Upper lobe of right lung (tissue), 1 donor: ENCODE measurements at places on chromosomes 5 and 9.

GRCh38 chr5:106167766-106168165 lies 1503.0 kb downstream of the EFNA5 start:
- no peak for DNase-seq

GRCh38 chr5:121945261-121945660 lies 16.5 kb upstream of the SRFBP1 start:
- no peak for DNase-seq

DNA sequence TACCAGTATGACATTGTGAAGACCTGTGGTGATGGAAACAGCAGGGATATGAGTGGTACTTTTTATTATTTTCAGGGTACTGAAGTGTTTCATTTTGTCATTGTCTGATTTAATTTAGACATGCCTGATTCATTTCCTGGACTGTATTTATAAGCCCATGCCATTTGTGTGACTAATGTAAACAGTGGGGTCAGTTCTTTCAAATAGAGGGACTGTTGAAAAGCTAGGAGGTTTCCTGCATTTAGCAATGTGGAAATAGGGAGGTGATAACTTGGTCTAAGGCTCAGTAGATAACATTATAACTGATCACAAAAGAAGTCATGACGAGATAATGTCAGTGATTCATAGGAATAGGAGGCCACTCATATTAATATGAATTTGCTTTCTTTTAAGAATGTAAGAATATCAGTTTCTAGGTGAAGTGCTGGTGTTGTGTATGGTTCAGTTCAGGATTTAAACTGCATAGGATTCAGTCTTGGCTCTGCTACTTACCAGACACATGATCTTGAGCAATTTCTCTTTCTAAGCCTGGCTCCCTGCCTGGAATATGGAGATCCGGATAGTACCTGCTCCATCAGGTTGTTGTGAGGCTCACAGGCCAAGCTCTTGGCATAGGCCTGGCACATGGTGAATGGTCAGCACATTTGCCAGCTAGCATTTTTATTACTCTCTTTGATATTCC lies 7.5 kb downstream of the RASGRF2 start:
- no peak for DNase-seq

- DNase-seq: no peak
Measured at GRCh38 chr5:107476783-107477182, 194.0 kb downstream of the EFNA5 start.

DNA sequence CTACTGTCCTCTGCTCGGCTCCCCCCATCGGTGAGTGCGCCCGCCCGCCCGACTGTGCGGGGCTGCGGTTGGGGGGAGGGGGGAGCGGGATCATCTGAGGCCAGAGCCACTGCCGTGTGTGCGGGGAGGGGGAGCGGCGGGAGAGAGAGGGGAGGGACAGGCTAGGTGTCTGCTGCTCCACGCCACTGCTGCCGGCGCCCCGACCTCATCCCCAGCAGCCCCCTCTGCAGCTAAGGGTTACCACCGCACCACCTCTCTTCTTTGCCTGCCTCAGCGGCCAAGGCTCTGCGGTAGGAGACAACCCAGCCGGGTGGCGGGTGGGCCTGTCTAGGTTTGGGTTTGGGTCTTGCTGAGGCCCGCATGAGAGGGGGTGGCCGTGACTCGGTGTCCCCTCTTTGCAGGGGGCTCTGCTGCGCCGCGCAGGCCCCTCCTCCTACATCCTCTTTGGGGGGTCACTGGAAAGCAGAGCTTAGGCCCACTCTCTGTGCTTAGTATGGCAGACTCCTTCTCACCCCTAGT lies 670 bp upstream of the PURA start:
- peak; percentile 69 for DNase-seq

DNA sequence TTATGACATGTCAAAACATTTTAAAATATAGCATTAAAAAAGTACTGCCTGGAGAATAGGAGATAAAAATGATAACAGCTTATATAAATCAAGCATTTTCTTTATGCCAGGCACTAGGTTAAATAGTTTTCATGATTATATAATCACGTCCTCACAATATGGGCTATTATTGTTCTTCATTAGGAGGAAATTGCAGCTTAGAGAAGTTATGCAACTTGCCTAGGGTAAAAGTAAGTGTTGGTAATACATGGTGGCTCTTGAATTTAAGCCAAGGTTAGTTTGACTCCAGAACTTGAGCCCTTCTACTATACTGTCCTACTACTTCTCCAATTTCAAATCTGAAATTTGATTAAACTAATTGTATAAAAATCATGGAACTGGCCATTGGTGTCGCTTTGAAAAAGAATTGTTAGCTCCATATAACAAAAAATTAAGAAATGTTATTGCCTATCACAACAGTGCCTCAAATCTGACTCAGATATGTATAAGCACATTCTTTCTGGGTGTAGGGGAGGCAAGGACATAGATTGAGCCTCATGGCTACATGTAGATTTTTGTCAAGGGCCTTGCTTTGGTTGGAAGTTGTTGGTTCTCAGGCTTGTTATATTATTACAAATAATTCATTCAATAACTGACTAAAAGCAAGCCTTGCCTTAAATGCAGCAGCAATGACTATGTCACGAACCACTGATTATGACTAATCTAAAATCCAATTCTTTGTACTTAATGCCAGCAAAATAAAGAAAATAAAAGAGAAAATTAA lies 223.5 kb upstream of the DAB2 start:
- DNase-seq: no peak

- no peak for DNase-seq
Measured at GRCh38 chr5:149317281-149318048, 27.8 kb upstream of the GRPEL2 start.

GRCh38 chr5:145585-146323 lies 45.5 kb upstream of the LRRC14B start:
- no peak for DNase-seq

DNA sequence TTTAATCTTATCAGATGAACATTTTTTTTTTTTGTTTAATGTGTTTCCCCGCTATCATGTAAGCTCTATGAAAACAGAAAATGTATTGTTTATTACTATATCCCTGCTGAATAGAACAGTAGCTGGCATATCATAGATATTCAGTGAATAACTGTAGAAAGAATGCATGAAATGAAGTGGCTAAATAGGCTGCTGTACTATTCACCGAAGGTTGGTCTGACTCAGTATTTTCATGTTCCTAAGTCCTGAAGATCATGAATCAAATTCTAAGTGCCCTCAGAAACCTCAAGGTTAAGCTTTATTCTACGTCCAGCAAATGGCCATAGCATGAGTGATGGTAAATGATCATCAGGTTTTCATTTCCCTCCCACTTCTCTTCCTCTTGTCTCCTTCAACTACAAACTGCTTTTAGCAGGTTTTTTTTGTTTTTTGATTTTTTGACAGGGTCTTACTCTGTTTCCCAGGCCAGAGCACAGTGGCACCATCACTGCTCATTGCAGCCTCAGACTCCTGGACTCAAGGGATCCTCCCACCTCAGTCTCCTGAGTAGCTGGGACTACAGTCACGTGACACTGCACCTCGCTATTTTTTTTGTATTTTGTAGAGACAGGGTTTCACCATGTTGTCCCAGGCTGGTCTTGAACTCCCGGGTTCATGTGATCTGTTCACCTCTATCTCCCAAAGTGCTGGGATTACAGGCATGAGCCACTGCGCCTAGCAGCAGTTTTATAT lies 19.1 kb upstream of the ZFAND5 start:
- DNase-seq: no peak

- no peak for DNase-seq
Measured at GRCh38 chr5:65391591-65391990, 90.1 kb downstream of the ADAMTS6 start.

DNA sequence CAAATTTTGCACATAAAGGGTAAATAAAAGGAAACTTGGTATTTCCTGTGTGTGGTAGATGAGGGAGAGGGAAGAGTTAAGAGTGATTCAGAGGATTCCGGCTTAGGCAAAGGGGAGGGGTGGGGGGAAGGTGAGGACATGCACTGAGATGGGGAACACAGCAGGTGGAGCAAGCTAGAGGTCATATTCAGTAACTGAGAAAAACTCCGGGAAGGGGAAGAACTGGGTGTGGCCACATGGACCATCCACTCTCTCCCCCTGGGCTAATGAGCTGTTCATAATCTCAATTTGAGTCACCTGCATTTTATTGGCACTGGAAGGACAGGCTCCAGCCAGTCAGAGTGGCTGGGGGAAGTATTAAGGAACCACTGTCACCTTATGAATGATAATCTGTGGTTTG lies 45.1 kb upstream of the UGCG start:
- DNase-seq: no peak

GRCh38 chr5:135623186-135623715 lies 44.5 kb upstream of the CXCL14 start:
- DNase-seq: no peak

GRCh38 chr5:6432206-6432605 lies 16.5 kb upstream of the UBE2QL1 start:
- no peak for DNase-seq

- no peak for DNase-seq
Measured at GRCh38 chr5:109668237-109668636, 21.5 kb upstream of the MAN2A1 start.

GRCh38 chr5:110702704-110703103 lies 23.8 kb downstream of the TMEM232 start:
- DNase-seq: no peak

DNA sequence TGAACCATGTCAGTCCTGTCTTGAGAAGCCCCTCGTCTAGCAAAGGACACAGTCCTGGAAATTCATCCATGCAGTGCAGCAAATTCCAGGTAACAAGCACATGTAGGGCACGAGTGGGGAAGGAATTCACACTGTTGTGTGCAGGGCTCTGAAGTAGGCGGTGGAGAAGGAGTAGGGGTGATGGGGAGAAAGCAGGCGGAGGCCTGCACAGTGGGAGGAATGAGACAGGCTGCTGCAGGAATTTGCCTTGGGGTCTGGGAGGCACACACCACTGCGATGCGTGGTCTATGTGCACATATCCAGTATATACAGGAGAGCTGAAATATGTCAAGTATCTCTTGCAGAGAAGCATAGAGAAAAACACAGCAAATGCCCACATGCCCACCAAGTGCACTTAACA lies 249.2 kb upstream of the IRX2 start:
- peak; percentile 7 for DNase-seq

DNA sequence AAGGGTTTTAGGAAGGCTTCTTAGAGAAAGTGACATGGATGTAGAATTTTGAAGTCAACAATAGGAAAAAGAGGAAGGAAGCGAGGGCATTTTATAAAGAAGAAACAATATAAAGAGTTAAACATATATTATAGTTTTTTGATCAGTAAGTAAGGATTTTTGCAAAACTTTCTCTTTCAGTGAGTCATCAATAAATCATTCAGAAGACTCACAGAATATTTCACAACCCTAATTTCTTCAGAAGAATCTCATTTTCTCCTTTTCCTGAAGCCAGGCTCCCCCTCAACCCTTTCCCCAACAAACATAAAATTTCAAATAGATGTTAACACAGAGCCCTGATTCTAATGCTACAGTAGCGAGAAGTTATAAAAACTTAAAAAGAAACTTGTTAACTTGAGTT lies 4.3 kb upstream of the COX7C start:
- DNase-seq: no peak

DNA sequence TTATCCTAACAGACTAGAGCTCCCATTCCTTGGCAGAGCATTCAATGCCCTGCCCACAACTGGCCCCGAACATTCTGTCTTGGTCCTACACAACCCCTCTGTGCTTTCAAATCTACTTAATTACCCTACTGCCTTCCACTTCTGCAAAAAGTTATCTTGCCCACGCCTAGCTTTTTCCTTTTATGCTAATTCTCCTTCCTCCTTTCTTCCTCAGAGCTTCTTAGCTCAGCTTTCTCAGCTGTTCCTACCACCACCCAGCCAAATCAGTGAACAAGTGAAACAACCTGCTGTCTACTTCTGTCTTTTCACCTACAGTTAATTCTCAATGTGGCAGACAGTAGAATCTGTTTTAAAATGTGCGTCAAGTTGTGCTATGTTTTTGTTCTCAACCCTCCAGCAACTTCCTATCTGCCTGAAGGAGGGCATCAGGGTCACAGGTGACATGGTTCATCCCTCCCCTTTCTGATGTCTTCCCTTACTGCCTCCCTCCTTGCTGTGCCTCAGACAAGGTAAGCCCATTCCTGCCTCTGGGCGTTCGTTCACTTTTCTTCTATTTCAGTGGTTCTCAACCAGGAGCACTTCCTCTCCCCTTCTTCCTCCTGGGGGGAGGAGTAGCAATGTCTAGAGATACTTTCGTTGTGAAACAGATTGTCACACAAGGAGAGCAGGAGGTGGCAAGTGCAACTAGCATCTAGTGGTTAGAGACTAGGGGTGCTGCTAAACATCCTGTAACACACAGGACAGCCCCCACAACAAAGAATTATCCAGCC lies 1.3 kb upstream of the REEP5 start:
- DNase-seq: no peak

DNA sequence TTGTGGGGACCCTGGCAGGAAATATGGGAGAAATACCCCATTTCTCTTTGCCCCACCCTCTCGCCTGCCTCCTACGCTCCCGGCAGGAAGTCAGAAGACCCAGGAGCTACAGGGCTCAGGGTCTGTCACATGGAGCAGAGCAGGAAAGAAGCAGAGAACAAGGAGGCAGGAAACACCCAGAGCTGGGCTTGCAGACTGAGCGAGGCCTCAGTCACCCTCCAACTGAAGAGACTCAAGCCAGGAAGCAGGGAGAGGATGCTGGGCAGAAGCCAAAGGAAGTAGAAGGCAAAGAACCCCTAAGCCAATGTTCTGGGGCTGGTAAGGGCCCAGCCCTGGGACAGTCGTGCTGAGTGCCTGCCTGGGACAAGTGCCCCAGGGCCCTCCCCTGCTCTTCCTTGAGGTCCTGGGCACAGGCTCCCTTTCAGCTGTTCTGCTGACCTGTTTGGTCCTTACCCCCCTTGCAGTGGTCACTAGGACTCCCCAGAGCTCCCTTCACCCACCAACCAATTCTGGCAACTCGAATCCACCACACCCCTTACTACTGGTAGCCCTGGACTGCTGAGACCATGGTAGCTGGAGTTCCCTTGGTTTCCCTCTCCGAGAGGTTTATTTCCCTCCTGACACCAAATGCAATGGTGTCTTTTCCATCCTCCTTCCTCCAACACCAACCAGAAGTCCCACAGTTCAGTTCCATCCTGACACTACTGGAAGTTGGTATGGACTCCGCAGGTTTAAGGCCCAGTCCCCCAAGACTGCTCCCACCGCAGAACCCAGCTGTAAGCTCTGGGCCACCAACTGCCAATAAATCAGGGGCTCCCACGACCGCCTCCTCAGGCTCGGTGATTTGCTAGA lies 157.5 kb downstream of the COL23A1 start:
- no peak for DNase-seq

GRCh38 chr5:78483809-78484521 lies 123.5 kb downstream of the SCAMP1 start:
- DNase-seq: no peak

DNA sequence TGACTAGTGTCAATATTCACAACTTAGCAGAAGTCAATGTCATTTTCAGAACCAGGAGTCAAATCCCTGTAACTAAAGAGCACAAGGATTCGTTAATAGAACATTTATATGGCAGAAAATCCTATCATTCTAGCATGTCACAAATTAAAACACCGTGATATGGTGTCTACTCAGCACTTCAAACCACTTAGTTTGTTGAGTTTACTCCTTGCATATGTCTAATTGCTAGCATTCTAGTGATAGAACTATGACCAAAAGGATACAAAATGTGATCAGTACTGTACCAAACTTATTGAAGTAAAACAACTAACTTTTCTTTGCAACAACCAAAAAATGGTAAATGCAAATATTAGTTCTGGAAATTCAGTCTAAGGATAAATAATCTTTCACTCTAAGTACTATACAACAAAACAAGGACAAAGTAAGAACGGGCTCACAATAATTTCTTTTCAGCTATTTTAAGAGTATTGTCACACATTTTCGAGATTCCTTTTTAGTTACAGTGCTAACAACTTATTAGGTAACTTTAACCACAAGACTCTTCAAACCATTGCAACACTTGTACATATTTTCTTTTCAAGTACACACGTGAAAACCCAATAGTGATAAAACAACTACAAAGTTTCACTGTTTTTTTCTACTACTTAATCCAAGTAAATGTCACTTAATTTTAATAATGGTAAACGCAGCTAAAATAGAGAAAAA lies 845.2 kb upstream of the CDH10 start:
- no peak for DNase-seq
